ENCODE measurements at places on chromosomes 4 and X.

GRCh38 chr4:177349191-177349590, 39.5 kb downstream of the NEIL3 start:
- no peak for DNase-seq

- DNase-seq, result no peak
Measured at GRCh38 chrX:139484591-139484990, 45.9 kb upstream of the F9 start.

- DNase-seq, result no peak
Measured at GRCh38 chr4:90165883-90166282, 38.7 kb downstream of the CCSER1 start.

DNA sequence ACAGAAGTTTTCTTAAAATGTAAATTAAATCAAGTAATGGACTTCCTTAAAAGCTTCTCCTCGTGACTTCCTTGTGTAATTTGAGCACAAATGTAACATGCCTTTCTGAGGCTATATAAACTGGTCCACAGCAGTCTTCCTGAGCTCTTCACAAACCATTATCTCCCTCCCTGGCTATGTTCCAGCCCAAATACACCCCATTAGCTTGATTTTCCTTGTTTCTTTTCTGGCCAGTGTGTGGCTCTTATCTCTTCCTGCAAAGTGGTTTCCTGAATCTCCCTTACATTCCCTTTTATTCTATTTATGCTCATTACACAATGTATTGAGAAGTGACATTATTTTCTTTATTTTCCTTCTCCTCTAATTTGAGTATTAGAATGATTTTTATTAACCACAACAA, 1085.3 kb upstream of the PCDH10 start:
- no peak for DNase-seq

DNA sequence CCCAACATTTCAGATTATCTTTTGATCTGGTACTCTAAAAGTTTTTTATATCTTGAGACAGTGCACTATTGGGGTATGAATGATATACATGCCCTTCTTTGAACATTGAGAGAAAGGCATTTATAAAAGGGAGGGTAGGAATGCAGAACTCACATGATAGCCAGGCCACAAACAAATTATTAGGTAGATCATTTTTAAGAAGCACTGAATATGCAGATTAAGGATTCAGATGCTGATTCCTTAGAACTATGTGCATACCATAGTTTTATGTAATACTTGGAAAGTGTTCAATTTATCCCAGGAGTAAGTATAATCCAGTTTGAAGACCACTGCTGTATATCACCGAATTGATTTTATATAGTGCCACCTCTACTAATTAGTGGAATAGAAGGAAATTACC, 18.6 kb downstream of the CEP135 start:
- DNase-seq, result no peak

DNA sequence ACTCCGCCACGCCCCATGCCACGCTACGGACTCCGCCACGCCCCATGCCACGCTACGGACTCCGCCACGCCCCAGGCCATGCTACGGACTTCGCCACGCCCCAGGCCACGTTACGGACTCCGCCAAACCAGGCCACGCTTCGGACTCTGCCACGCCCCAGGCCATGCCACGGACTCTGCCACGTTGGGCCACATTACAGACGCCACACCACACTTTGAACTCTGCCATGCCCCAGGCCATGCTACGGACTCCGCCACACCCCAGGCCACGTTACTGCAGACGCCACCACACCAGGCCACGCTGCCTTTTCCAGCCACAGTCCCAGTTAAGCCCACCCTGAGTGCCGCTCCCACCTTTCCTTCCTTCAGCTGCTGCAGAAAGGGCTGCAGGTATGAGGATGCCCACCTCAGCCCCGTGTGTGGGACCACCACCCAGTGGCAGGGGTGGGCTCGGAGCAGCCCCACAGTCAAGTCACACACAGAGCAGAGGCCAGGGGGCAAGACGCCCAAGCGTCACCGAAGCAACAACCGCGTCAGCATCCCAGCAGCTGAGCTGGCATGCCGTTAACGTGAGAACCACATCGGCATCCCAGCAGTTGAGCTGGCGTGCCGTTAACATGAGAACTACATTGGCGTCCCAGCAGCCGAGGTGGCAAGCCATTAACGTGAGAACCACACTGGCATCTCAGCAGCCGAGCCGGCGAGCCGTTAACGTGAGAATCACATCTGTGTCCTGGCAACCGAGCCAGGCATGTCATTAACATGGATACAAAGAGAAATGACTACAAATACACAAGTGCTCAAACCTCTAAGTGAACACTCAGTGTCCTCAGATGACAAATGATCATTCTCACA, 26.4 kb downstream of the GAK start:
- DNase-seq, result no peak

GRCh38 chr4:168183717-168184571, 91.6 kb downstream of the ANXA10 start:
- DNase-seq, result no peak

DNA sequence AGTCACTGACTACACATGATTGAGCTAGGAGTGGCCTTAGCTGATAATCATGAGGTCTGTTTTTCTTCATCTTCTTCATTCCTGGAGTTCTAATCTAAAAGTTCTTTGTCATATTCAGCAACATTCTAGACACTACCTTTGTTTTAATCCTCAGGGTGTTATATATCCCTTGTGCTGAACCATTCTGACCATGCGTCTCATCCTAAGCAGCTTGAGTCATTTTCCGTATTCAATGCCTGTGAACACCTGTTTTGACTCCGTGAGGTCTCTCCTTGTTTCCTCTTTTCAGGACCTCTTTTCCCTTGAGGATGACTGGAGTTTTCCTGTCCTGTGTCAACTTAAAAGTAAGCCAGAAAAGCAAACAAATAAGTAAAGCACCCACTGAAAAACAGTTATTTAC, 597.9 kb downstream of the GBA3 start:
- no peak for DNase-seq

DNA sequence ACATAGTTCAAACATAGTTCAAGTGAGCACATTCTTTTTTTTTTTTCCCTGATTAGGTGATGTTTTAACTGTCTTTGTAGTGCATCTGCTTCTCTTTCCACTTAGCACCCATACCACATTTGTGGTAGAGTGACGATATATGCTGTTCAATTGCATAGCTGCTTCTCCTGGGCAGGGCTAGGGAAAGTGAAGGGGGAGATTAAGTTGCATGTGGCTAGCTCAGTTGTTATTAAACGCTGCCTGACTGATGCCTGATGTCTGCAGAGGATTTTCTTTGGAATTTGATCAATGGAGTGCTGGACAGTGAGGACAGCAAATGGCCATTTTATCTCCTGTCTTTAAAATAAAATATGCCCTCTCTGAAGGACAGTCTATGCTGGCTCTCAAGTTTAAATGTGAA, 63.7 kb downstream of the ANK2 start:
- DNase-seq, result no peak

- no peak for DNase-seq
Measured at GRCh38 chrX:10931976-10932375, 179.2 kb upstream of the HCCS start.

GRCh38 chr4:155681886-155682285, 15.2 kb downstream of the GUCY1A1 start:
- DNase-seq, result no peak

- DNase-seq, result no peak
Measured at GRCh38 chr4:40200875-40201801, 4.3 kb downstream of the RHOH start.

DNA sequence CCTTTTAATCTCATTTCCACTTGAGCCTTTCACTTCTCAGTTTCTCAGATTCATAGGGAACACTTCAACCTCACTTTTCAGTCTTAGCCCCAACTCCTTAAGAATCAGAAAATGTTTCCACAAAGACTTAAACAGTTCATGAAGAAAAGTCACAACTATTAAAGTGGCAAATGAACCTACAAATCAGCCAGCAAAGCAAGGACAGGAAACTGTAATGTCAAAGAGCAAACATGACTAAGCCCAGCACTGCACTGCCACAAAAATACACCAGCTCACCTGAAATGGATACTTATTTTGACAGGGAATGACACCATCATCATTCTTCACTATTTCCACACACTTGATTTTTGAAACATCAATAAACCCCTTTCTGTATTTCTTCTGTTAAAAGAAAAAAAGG, 41.8 kb upstream of the TXK start:
- DNase-seq, result no peak

DNA sequence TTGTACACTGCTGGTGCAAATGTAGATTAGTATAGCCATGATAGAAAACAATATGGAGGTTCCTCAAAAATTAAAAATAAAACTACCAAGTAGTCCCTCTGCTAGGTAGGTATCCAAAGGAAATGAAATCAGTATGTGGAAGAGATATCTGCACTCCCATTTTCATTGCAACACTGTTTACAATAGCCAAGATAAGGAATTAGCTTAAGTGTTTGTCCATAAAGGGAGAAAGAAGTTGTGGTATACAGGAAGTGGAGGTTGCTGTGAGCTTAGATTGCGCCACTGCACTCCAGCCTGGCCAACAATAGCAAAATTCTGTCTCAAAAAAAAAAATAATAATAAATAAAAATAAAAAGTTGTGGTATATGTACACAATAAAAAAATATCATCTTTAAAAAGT, 325.0 kb upstream of the EMCN start:
- DNase-seq, result no peak

GRCh38 chr4:52638717-52639116, 20.4 kb downstream of the USP46 start:
- DNase-seq, result no peak

DNA sequence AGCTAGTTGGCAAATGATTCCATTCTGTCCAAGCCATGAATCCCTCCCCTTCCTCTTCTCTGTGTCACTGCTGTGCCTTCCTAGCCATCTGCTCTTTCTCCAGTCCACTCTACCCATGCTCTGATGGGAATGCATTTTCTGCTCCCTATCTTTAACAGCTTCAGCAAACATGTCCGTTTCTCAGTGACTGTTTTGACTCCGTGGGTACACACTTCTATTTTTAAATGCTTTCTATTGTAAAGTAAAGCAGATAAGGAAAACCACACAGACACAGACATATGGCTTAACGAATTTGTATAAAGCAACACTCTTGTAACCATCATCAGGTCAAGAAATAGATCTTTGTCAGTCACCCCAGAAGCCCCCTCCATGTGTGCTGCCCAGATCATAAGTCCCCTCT, 72.4 kb upstream of the KLHL13 start:
- no peak for DNase-seq

DNA sequence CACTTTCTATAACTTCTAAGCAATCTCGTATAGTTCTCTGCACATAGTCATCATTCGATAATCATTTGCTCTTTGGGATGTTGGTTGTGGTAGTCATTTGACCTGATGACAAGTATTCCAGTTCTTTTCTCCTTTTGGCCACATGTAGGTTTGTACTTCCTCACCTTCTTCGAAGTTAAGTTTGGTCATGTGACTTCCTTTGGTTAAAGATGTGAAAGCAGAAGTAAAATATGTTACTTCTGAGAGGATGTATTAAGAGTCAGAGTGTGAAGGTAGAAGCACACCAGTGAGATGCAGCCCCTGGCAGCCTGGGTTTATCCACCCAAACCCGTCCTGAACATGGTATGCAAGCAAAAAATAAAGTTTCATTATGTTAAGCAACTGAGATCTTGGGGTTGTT, 48.9 kb upstream of the ZNF518B start:
- DNase-seq, result no peak

DNA sequence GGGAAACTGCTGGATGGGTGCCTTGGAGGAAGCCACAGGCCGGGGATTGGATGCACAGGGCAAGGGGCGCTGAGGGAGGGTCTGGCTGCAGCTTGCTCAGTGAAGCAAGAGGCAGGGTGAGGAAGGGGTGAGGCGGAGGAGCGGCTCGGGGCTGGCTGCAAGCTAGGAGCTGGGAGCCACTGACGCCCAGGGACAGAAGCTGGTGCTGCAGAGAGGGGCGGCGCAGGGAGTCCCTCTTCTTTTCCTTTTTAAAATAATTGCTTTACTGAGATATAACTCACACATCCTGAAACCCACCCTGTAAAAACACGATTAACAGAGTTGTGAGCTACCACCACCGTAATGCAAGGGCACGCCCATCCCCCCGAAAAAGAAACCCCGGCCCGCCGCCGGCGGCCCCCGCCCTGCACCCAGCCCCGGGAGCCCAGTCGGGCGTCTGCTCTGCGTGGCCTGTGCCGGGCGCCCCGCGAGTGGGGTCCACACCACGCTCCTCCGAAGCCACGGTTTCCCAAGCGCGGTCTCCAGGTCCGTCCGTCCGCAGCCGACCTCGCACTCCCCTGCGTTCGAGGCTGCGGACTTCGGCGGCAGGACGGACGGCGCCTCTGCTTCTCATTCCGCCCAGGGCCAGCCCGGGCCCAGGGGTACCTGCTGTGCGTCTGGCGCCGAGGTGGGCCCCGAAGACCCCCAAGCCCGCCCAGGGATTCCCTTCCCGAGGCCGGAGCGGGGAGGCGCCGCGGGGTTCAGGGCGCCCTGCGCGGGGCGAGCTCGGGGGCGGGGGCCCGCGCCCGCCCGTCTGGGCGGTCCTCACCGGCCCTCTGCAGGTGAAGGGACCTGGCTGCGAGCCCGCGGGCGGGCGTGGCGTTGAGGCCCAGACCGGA, 866 bp upstream of the UVSSA start:
- no peak for DNase-seq

DNA sequence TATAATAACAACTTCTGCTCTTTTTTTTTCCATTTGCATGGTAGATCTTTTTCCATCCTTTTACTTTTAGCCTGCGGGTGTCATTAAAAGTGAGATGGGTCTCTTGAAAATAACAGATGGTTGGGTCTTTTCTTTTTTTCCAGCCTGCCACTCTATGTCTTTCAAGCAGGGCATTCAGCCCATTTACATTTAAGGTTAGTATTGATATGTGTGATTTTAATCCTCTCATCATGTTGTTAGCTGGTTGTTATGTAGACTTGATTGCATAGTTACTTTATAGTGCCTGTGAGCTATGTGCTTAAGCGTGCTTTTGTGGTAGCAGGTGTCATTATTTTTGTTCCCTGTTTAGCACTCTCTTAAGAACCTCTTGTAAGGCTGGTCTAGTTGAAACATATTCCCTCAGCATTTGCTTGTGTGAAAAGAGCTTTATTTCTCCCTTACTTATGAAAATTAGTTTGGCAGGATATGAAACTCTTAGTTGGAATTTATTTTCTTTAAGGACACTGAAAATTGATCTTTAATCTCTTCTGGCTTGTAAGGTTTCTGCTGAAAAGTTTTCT, 326.1 kb downstream of the SH3BGRL start:
- DNase-seq, result no peak

- DNase-seq, result no peak
Measured at GRCh38 chrX:3449287-3449686, 102.8 kb upstream of the MXRA5 start.

GRCh38 chr4:24693636-24694035, 101.7 kb upstream of the SOD3 start:
- DNase-seq, result no peak

DNA sequence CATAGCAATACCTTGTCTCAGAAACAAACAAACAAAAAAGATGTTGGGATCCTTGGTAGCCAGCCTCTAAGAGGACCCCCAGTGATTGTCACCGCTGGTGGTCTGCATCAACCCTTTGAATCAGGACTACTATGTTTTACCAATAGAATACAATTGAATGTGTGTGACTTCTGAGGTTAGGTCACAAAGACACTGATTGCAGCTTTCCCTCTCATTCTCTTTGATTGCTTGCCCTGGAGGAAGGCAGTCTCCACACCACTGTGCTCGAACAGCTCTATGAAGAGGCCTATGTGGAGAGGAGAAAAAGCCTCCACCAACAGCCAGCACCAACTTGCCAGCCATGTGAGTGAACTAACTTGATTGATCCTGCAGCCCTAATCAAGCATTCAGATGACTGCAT, 2.8 kb upstream of the SMIM14 start:
- DNase-seq, result no peak

Data from HS-27A (cell line).